Activated CD4-positive, alpha-beta T cell treated with anti-CD3 and anti-CD28 coated beads, Interleukin-2, amount 50 U/mL, for 4 hours (primary cell): ENCODE measurements at places on chromosomes 16 and 17.

GRCh38 chr17:10842658-10843057, 4.8 kb upstream of the PIRT start:
- DNase-seq = no peak

GRCh38 chr17:78407387-78408000, 29.0 kb downstream of the PGS1 start:
- DNase-seq = no peak

GRCh38 chr17:55198690-55199370, 65.9 kb upstream of the HLF start:
- no peak for DNase-seq

GRCh38 chr16:82773018-82773417, 146.2 kb downstream of the CDH13 start:
- DNase-seq = no peak

DNA sequence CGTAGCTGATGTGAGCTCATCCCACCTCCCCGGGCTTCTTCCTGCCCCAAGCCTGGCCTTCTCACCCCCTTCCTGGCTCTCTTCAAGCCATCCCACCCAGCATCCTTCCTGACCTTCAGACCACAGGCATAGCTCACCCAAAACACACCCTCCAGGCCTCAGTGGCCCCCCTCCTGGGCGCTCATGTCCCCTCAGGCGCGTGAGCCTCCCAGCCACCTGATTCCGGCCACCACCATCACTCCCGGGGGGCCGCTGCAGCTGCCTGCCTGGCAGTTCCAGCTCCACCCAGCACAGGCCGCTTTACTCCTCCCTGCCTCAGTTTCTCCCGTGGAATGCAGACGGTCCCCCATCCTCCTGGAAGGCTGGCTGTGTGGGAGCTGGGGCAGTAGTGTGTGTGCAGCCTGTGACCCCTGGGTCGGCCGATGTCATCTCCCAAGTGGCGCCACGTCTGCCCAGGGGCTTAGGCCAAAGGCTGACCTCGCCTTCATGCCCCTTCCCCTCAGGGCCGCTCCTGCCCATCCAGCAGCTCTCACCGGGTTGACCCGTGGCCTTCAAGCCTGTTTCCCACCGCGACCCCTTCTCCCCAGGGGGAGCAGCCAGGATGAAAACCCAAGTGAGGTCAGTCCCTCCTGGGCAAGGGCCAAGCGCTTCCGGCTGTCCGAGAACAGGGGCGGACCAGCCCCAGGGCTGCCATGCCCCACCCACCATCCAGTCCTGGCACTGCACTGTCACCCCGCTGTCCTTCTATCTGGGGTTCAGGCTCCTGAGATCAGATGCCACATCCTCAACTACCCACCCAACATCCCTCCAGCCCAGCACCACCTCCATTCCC, 11.9 kb upstream of the CHMP6 start:
- DNase-seq = no peak

GRCh38 chr16:52592778-52593177, 45.8 kb upstream of the TOX3 start:
- DNase-seq = no peak

GRCh38 chr16:85689285-85689949, 663 bp upstream of the GINS2 start:
- DNase-seq = no peak

GRCh38 chr17:57562184-57562698, 182.9 kb downstream of the CCDC182 start:
- no peak for DNase-seq

- DNase-seq = no peak
Measured at GRCh38 chr17:59490216-59490615, 75.2 kb upstream of the DHX40 start.

GRCh38 chr17:47884905-47885730, 10.9 kb upstream of the SP2 start:
- no peak for DNase-seq

- no peak for DNase-seq
Measured at GRCh38 chr17:2060681-2061440, 6.0 kb downstream of the HIC1 start.

DNA sequence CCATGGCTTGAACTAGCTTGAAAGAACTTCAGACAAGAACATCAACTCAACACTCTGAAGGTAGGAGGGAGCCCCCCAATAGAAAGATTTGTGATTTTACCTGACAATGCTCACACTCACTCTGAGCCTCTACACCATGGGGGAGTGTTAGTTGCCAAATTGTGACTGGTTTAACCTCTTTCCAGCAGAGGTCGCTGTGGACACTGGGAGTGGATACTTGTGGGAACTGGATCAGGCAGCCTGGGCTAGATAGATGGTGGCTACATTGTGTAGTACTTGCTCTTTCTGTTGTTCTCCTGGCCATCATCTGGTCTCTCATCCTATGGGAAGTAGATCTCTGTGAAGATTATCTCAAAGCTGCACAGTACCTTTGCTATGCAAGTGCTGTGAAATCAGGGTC, 2.9 kb downstream of the SMPD3 start:
- DNase-seq = no peak

- DNase-seq = no peak
Measured at GRCh38 chr17:74272731-74273201, 1.3 kb upstream of the DNAI2 start.

- peak; percentile 76 for DNase-seq
Measured at GRCh38 chr16:88442727-88443576, 10.1 kb upstream of the ZFPM1 start.

- DNase-seq = no peak
Measured at GRCh38 chr17:3260600-3260999, 37.6 kb downstream of the OR3A1 start.

GRCh38 chr16:85978291-85978775, 79.4 kb downstream of the IRF8 start:
- no peak for DNase-seq

DNA sequence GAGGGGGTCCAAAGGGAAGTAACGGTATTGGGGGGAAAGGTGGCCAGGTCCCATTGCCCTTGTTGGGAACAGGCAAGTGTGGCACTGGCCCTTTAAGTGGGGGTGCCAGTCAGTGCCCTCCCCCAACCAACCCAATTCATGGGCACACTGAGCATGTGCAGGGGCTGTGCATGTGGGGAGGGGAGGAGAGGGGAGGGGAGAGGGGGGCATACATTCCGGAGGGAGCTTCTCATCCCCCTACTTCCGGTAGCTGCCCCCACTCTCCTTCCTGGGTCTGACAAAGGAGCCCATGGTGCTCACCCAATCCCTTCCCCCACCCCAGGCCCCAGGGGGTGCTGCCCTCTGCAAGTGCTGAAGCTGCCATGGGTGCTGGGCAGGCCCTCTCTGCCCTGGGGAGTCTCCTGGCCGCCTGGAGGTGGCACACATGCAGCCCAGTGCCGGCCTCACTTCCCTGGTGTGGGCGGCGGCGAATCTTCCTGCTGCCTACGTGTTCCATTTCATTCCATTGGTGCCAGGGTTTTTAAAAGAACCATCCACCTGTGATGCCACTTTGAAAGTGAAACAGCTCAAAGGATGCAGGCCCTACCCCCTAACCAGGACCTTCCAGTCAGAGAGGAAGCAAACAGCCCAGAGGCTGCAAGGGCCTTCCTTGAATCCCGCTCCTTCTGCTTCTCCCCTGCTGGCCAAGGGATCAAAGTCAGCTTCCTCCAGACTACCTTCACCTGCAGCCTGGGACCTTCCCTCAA, 11.0 kb downstream of the HEXIM2 start:
- DNase-seq = peak; percentile 24

DNA sequence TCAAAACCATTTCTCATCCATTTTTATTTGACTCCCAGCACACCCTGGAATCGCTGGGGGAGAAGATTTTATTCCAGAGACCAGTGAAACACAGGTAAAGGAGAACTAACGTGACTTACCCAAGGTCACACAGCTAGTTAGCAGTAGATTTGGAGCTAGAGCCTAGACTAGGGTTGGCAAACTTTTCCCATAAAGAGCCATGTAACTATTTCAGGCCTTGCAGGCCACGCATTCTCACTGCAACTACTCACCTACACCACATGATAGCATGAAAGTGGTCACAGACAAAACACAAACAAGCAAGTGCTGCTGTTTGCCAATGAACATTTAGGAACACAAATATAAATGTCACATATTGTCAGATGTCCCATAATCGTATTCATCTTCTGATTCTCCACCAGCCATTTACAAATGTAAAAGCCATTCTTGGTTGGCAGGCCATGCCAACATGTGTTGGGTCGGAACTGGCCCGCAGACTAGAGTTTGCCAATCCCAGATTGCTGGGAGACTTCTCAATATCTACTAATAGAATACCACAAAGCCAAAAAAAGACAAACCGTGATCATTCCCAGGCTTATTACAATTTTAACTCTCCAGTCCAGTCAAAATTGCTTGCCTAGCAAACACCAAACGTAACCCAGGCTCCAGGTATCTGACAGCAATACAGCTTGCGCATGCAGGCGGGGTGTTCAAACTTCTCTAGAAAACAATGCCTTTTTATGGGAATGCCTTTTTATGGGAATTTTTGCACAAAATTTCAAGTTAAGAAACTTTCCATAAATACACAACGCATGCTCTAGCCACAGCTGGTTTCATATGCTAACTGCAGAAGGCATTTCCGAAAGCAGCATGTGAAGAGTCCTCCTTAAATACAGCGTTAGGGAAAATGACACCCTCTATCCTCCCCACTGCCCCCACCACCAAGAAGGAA, 20.9 kb downstream of the ZFHX3 start:
- no peak for DNase-seq

DNA sequence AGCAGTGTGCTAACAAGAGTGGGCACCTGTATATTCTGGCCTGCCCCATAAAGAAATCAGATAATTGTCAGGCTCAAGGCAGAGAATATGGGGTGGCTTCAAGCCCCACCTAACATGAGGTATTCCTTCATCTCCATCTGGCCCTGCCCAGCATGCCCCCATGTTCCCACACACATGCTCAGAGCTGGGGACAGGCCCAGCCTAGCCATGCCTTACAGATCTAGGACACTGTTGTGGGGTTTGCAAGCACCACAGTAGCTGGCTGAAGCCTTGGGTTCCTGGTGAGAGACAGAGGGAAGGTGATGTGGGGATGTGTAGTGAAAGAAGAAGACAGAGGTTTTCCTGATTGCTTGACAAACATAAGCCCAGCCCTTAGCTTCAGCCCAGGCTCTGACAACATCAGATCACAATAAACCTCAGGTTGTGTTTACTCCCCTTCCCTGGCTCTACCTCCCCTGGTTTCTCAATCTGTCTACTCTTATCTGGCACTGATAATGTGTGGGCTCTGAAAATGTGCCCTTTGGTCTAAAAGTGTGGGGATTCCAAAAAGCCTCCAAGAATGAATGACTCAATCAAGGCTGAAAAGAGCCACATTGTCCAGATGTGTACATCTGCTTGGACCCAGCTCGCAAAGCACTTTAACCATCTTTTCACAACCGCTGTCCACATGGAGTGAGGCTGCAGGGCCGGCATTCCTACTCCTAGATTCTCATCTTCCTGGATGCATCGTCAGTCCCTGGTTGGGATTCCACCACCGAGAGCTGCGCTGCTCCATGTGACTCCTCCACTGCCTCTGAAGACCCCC, 34.4 kb downstream of the CDRT4 start:
- DNase-seq = no peak

DNA sequence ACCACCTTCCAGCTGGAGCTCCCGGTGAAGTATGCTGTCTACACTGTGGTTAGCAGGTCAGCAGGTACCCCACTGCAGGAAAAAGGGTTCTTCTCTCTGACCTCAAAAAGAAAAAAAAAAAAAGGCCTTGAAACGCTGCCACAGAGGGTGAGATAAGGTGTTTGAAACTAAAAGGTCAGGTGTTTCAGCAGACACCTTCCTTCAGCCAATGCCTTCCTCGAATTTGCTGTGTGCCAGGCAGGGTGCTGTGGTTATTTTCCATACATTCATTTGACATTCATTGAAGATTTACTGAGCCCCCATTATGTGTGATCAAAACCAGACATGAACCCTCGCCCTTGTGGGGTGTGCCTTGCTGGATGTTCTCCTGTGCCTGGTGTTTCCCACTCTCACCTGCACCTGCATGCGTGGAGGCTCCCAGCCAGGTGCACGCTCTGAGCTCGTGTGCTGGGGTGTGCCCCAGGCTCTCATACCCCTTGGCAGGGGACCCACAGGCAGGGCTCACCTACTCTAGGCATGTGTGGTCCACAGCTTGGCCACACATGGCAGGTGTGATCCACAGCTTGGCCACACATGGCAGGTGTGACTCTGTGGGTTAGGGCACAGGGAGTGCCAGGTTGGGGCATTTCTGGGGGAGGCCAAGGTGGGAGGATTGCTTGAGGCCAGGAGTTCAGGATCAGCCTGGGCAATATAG, 15.8 kb upstream of the ITGAD start:
- no peak for DNase-seq

DNA sequence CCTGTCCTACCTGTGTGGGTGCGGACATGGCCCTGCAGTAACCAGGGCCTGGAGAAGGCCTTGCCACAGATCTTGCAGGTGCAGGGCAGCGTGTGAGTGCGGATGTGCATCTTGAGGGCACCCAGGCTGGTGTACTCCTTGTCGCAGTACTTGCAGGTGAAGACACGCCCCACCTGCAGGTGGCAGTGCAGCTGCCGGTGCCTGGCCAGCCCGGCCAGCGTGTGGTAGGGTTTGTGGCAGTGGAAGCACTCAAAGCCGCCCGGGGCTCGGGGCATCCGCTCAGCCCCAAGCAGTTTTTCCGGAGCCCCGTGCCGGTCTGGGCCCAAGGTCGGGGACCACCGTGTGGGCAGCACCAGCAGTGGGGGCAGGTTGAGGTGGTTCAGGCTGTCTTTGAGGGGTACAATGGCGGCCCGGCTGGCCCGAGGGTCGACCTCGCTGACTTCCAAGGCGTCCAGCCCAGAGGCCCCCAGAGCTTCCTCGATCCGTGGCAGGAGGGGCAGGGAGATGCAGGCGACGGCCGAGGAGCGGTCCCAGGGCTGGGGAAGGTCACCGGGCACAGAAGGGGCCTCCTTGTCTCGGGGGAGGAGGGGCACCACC, 5.1 kb downstream of the SNAI3 start:
- DNase-seq = peak; percentile 37

DNA sequence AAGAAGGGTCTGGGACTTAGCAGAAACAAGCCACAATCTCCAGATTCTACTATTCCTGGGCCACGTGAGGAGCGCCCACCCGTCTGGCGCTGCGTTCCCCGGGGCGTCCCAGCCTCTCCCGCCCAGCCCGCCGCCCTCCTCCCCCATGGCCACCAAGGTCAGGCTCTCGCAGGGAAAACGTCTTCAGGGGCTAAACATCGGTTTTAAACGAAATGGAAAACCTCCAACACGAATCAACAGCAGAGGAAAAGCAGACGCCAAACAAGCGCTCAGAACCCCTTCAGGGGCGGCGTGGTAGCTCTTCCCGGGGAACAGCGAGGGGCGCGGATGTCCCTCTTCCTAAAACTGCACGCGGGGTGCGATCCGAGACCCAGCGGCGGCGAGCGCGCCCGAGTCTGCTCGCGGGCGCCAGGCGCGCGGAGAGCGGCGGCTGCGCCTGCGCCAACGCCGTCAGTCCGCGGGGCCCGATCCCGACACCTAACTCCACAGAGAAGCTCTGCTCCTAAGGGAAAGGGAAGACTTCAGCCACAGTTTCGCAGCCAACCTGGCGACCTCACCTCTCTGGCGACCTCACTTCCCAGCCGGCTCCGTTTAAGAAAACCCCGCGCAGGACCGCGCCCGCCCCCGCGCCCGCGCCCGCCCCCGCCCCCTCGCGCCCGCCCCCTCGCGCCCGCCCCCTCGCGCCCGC, 505 bp upstream of the COG1 start:
- peak; percentile 43 for DNase-seq

- no peak for DNase-seq
Measured at GRCh38 chr17:10600571-10600970, 51.1 kb upstream of the MYH2 start.

GRCh38 chr17:40827746-40828453, 5.5 kb upstream of the KRT10 start:
- no peak for DNase-seq

GRCh38 chr16:50229149-50229726, 37.1 kb upstream of the ADCY7 start:
- no peak for DNase-seq

GRCh38 chr16:72018470-72018869, 9.9 kb downstream of the DHODH start:
- no peak for DNase-seq
